ENCODE measurements at places on chromosomes 2 and 18.

DNA sequence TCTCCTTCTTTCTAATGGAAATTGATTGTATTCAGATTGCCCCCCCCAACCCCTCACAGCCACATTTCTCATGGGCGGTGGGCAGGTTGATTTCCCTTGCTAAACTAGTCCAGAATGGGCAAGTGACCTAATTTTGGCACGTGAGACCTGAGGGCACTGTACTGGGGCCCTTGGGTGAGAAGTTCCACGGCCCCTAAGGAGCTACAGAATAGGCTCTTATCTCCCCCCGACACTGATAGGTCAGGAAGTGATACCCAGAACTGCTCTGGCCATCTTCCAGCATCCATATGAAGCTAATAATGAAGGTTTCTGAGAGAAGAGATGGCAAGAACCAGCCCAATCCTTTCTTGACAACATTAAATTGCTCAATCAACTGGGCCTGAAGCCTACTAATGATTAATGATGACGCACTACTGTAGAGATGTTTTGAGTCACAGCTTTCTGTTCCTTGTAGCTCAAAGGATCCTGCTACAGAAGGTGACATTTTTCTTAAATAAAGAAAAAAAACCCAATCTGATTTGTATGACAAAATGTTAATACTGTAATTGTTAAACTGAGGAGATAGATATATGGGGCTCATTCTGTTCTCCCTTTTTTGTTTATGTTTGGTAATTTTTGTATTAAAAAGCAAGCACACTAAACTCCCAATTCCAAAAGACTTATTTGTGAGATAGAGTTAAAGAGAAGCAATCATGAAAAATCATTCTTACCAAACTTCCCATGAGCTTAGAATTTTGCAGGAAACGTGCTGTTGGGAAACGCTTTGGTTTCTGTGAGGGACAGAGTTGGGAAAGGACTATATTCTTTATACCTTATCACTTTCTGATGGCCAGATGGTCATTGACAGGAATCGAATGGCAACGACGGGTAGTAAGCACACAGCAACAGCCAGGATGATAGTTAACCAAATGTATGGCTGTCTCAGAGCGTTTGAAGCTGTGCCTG is 28.2 kb upstream of the NARS1 start:
- DNase-seq = no peak

GRCh38 chr18:45777393-45777792 is 48.1 kb upstream of the SIGLEC15 start:
- no peak for DNase-seq

- DNase-seq = no peak
Observed at GRCh38 chr2:67600222-67600871, 203.2 kb downstream of the ETAA1 start.

DNA sequence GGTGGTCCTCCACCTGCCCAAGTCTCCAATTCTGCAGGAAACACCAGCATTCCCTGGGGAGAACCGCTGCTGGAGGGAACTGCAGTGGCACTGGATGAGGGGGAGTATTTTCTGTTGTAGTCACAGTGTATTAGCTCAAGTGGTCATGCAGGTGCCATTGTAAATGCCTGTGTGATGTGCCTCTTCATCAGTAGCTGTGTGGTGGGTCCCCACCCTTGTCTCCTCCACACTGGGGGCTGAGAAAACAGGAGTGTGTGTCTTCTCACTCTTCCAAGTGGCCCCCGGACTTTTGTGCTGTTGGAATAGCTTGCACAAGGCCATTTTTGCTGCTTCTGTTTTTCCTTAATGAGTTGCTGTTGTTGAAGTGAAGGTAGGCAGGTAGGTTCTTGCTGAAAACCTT is 8.7 kb downstream of the NCK2 start:
- DNase-seq = no peak

DNA sequence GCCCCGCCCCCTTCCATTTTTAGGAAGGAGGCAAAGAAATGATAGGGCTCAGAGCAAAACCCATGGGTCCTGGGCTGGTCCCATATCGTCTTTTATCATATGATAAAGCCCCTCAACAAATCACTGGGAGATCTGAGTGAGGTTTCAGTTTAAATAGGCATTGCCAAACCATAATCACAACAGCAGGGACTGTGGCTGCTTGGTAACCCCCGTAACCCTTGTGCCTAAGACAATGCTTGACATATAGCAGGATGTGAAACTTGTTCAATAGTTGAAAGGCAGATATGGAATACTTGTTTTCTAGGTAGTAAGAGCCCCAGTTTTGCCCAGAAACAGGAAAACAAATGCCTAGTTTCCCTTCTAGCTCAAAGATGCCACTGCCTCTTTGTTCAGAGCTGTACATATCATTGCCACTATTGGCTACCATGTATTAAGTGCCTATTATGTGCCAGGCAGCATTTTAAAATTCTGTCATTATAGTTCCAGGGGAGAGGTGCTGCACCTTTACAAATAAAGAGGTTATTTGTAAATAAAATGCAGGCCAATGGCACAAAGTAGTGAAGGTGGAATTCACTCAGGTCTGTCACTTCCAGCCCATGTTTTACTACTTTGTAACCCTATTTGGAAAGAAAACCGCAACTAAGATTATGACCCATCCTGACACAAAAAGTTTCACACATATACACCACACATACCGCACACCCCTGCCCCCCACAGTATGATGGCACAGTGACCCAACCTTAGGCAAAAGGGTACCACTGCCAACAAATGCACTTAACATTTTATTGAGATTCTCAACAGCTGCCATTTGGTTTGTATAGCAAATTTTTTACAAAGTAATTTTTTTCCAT is 14.2 kb downstream of the NAGK start:
- no peak for DNase-seq

DNA sequence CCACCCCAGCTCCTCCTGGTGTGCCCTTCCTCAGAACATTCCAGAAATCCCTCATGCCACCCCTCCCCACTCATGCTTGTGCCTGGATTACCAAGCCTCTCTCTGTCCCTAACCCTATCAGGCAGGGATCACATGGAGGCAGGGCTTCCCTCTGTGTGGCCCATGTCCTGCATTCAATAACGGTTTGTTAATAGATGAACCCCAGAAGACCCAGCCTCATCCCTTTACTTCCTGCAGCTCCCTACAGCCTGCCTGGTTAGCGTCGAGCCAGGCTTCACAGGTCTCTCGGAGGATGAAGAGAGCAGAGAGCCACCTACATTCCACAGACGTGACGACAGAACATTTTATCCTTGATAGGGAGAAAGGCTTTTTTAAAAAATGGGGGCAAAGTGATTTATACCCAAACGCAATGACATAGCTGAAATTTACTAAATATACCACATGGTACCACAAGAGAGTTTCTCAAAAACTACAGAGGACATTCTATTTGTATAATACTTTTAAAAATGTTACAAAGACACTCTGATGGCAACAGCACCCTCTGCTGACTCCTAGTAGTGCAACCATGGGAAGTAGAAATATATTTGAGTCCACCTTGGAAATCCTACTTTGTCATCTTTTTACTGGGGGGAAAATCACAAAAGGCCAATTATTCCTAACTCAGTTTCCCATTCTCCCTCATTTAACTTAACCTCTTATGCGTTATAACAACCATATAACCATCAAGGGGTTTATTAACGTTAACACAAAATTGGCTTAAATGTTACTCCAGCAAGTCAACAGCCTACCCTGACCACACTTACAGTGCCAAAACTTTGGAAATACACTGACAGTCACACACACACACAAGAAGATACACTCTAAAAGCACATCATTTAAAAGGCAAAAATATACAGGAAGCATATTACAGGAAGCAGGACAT is 30.7 kb downstream of the FBXO15 start:
- no peak for DNase-seq

GRCh38 chr2:132419235-132419634 is 2.6 kb downstream of the GPR39 start:
- no peak for DNase-seq

DNA sequence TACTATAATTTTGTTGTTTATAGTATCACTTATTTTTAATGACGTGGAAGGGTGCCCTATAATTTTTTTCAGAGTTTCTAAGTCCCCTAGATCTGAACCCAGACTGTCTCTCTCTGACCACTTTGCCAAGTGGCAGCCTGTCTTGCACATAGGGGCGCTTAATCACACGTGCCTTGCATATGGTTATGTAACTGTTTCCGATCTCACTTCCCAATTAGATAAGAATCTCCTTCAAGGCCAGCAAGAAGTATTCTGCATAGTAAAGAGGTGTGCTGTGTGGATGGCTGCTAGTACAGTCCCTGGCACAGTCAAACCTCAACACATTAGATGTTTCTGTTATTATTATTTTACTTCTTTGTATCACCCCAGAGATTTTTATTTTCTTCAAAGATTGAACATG is 197.8 kb upstream of the SIX2 start:
- no peak for DNase-seq

DNA sequence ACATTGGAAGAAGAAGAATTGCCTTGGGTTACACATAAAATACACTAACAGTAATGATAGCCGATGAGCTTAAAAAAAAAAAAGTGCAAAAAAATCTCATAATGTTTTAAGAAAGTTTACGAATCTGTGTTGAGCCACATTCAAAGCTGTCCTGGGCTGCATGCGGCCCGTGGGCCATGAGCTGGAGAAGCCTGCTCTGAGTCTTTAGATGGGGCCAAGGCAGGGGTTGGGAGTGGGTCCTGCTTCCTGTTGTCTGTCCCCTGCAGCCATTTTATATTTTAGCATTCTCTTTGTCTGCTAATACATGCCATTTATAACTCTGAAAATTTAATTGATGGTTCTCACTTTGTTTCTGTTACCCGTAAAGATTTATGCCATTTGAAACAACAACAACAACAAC is 93.2 kb downstream of the EPC2 start:
- no peak for DNase-seq

DNA sequence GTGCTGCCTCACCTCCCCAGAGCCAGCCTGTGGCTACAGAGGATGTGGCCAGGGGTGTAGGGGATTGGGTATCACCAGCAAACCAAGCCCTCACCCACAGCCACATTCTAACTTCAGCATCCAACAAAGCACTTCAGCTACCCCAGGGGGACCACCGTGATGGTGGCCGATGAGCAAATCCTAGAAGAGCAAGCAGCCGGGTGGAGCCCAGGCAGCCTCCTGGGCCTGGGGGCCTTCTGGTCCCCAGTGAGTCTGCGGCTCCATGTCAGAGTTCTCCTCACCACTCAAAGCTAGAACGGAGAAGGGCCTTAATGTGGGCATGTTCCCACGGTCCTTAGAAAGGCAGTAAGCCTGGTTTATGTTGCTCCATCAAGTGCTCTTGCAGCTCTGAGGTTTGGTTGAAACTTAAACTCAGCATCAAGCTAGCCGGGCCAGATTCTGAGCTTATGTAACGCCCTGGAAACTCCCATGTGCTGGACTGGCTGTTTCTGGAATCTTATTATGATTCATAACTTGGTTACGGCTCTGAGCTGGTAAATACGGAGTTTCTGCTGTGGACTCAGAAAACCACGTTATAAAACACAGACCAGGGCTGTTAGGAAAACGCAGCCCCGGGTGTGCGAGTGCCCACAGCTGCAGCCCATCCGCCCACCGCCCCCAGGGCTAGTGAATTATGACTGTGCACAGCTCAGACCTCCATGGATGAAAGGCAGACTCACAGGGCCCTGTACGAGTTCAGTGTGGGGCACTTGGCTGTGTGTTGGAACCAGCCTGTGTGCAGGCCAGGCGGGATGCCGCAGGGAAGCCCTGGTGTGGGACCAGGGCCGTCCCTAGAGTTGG is 99.8 kb downstream of the SEPTIN10 start:
- DNase-seq = no peak

- no peak for DNase-seq
Observed at GRCh38 chr18:40868110-40868858, 1086.8 kb upstream of the PIK3C3 start.

DNA sequence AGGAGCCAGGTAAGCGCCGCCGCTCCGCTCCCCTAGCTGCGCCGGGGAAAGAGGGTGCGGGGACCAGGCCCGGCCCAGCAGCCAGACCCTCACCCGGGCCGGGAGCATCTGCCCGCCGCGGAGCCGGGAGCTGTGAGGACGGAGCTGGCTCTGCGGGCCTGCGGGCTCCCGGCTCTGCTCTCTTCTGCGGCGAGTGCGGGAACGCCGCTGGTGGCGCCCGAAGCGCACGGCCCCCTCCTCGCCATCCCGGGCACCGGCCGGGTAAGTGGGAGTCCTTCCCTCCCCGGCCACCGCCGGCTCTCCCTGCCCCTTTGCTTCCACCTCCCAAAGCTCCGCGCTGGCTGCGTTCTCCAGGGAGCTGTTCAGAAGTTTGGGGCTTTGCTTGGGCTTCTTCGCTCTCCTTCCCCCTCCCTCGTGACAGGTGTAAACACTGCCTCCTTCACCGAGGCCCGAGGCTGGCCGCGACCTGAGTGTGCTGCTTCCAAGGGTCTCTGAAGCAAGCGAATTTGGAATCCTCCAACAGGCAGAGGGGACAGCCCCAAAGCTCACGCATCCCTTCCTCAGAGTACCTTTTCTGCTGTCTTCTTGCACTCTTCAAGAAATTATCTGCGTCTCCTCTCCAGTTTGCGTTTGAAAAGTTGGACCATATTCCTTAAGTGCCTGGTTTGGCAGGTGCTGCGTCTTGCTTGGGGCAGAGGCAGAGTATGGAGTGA is 632 bp downstream of the AFTPH start:
- peak; percentile 69 for DNase-seq

GRCh38 chr18:6441200-6441599 is 26.5 kb upstream of the L3MBTL4 start:
- no peak for DNase-seq

DNA sequence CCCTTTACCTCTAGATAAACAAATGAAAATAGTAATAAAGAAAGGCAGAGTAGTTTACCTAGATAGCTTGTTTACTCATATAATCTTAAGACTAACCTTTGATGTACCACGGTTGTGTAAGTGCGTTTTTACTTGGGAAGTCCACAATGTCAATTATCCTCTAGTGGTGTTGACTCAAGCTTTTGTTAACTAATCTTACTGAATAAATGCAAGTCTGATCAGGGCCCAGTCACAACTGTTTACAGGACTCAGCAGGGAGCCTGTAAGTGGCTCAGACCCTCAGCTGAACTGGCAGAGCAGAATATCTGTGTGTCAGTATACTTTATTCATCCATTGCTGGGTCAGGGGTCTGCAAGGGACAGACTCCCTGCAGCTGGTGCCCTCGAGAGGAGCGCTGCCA is 98.1 kb upstream of the ACAA2 start:
- DNase-seq = no peak

DNA sequence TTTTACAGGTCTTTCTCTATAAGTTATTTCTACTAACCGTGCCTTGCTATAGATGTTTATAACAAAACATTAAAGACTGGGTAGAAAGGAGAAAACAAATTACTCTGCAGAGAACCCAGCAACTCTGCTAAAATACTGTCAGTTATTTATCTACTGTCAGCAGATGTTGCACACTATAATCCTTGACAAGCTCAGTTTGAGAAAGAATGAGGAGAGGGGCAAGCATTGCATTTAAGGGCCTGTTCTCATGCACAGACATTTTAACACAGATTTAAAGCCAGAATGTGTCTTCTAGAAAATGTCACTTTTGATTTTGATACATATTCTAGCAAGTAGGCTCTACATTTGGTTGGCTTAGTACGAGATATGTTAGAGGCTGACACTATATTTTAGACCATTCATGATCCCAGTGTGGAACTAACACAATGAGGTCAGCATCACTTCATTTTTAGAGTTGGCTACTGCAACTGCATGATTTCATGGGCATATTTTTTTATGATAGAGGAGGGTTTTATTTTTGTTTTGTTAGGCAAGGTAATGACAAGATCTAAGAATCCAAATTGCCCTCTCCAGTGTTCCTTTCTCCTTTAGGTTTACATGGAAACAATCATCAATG is 516.4 kb downstream of the ZEB2 start:
- no peak for DNase-seq
